ENCODE measurements at places on chromosomes 11 and 22.

- no peak for DNase-seq
These were observed 8.4 kb upstream of the MMP12 start for GRCh38 chr11:102883141-102883540.

DNA sequence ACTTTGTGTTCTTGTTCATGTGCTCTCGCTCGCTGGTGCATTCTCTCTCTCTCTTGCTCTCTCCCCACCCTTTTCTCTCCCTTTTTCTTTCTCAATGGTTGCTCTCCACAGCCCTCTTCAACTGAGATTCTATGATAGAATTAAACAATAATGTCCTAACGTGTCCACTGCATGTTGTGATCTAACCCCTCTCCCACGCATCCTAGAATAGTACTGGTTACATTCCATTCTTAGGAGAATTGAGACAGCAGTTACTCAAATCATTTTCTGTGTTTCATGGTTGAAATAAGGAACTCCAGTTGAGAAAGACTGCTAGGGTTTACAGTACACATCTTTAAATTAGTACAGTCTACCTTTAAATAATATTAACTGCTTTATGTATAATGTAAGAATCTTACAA, 318.1 kb upstream of the PITPNB start:
- DNase-seq: no peak

GRCh38 chr11:87290304-87290922, 252.7 kb downstream of the TMEM135 start:
- DNase-seq: no peak

DNA sequence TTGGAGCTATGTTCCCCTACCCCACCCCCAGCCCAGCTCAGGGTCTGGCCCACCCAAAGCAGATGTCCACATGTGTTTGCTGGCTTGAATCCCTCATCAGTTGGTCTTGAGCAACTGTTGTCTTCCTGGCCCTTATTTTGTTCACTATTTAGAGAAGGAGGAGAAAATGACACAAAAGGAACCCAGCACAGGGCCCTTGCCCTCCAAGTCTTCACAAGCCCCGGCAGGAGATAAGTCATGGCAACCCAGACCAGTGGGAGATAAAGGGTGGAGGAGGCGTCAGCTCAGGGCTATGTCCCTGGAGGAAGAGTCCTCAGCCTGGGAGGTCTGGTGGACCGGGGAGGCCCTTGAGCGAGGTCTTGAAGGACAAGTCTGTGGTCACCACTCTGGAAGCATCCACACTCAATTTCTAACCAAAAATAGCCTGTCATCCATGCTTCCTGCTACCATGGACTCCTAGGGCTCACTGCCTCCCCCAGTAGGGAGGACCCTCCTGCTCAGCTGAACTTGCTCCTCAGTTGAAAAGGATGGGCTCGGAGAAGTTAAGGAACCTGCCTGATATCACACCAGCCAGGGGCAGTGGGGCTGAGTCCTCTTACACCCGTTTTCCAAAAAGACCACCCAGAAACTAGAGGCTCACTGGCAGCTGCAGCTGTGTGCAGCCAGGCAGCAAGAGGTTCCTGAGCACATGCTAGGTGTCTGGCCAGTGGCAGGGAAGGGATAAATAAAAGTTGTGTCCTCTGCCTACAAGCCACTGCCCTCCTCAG, 1.8 kb upstream of the RAB3IL1 start:
- DNase-seq: no peak

DNA sequence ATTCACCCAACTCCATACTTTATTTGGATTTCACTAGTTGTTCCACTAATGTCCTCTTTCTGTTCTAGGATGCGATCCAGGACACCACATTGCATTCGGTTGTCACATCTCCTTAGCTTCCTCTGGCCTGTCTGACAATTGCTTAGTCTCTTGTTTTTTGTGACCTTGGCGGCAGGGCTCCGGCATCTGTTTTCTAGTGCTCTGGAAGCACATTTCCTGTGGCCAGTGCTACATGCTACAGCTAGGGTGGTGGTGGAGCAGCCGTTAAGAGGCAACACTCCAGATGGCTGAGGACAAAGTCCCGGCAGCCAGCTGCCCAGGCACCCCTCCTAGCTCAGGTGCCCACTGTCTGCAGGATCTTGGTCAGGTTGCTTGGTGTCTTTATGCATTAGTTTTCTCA, 6.8 kb downstream of the STX3 start:
- DNase-seq: no peak

GRCh38 chr11:27696115-27696514, 4.1 kb downstream of the BDNF start:
- no peak for DNase-seq

Measured in CD4-positive, alpha-beta T cell treated with Interleukin-6 for 4 hours (primary cell).